OCI-LY7 (cell line): ENCODE measurements at places on chromosomes 11 and 22.
A peak's percentile ranks its signal among the peaks of the same experiment; 100 is the strongest.

DNA sequence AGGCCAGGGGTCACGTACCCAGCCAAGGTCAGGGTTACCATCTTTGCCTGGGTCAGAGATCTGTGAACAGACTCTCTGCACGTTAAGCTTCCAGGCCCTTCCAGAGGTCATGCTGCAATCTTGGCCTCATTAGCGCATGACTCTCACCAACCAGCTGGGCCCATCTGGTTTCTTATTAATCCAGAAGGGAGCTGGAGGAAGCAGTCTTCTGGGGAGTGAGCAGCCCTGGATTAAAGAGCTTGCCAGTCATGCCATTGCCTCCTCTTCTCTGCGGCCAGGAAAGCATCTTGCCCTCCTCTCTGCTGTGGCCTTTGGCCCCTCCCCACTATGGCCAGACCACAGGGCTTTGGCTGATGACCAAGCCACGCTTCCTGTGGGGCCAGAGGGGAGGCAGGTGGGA lies 57.4 kb downstream of the CHST1 start:
- no peak for DNase-seq

- no peak for DNase-seq
These were observed 118.7 kb upstream of the LARGE1 start for GRCh38 chr22:34038801-34039555.

DNA sequence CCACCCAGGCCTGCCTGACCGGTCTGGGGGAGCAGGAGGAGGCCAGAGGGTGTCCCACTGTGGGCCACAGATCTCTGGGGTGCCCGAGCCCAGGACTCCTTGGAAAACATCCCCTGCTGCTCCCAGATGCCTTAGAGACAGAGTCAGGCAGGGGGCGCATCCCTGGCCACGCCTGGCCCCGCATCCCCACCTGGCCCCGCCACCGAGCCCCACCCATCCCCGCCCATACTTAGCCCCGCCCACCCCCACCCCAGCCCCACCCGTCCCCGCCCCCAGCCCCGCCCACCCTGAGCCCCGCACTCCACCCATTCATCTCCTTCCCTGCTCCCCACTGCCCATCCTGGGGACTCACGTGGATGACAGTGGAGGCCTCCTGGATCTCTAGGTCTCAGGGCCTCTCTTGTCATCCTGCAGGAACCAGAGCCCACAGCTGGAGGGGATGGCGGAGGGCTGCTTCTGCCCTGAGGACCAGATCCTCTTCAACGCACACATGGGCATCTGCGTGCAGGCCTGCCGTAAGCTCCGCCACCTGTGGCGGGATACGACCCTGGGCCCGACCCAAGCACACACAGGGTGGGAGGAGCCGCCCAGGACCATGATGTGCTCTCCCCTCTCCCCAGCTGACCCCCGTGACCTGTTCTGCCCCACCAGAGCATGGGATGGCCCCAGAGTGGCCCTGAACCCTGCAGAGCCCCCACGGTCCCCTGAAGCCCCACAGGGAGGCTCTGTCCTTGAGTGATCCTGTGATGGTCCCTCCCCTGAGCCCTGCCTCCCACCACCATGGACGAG lies 33.6 kb downstream of the MUC5B start:
- no peak for DNase-seq

- no peak for DNase-seq
These were observed 30.7 kb upstream of the ARFGAP3 start for GRCh38 chr22:42887523-42888507.

- DNase-seq = no peak
These were observed 833 bp downstream of the SCUBE2 start for GRCh38 chr11:9090488-9091043.

GRCh38 chr11:35165030-35165422 lies 26.1 kb downstream of the CD44 start:
- DNase-seq = no peak

- DNase-seq = no peak
These were observed 62.6 kb downstream of the EFCAB6 start for GRCh38 chr22:43749473-43749872.

- no peak for DNase-seq
These were observed 1.1 kb downstream of the FEN1 start for GRCh38 chr11:61793829-61794204.

DNA sequence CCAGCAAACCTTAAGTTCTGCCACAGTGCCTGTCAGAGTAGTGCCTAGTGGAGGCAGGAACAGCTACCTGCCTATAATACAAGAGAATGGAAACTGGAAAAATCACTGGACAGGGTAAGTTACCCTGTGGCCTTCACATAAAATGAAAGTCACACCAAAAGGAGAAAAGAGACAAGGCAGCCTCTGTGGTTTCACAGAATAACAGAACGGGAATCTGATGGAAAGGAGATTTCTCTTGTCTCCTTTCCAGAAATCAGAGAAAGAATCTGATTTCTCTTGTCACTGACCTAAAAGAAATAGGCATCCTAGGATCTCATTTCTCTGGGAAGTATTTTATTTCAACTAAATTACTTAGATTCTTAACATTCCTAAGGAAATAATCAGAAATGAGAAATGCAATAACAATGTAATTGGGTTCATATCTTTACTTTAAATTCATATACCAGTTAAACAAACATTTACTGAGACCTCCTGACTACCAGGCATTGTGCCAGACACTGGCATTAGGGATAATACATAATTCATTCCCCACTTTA lies 41.6 kb downstream of the PRCP start:
- no peak for DNase-seq

- DNase-seq = no peak
These were observed 362.4 kb downstream of the JRKL start for GRCh38 chr11:96752221-96752620.

- peak; percentile 43 for DNase-seq
These were observed 12.4 kb downstream of the ADM start for GRCh38 chr11:10317151-10317755.

GRCh38 chr11:133995066-133995465 lies 38.3 kb upstream of the IGSF9B start:
- DNase-seq = no peak

GRCh38 chr11:5727691-5728090 lies 8.6 kb upstream of the OR56B1 start:
- no peak for DNase-seq

DNA sequence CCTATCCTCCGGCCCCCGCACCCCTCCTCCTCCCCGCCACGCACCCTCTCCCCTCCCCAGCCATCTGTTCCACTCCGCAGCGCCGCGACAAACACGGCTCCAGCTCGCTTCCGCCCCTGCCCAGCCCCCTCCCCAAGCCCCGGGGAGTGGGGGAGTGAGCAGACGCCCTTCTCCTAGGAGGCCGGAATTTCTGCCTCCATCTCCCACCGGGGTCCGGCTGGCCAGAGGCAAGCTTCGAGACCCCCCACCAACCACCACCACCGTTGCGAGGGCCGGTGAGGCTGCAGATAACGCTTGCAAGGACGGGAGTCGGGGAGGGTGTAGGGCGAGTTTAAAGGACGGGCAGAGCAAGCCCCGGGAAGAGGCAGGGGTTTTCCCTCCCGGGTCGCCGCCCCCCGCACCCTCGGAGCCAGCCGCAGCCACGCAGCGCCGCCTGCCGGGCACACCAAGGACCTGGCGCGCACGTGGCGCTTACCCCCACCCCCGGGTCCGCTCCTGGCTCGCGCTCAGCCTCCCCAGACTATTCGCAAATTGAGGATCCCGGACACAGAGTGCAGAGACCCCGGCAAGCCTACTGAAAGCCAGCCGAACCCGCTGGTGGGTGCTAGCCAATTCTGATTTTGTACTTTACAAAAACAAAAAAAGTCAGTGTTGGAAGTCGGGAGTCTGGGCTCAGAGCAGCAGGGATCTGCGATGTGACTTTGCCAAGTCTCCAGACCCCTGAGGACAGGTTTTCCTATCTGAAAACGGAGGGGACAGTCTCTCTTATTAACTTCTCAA lies 22.6 kb downstream of the RTN4RL2 start:
- peak; percentile 57 for DNase-seq

- no peak for DNase-seq
These were observed 9.7 kb upstream of the THY1 start for GRCh38 chr11:119432484-119433357.

DNA sequence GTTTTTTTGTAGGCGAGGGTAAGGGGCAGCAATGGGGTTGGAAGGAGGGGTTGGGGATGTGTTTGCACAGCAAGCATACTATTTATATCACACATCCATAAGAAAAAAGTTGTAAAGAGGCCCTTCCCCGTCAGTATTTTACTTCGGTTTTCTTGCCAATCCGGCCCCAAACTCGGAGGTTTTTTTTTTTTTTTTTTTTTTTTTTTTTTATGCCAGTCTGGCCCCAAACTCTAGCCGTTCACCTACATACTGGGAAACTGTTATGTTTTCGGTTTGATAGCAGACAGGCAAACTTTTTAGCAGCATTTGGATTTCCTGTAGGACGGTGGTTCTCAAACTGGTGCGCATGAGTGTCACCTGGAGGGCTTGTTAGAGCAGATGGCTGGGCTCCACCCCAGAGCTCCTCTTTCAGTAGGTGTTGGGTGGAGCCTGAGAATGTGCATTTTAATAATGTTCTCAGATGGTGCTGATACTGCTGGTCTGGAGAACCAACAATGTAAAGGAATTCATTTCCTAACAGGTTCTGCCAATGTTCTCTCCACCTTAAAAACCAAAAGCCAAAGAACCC lies 76.5 kb upstream of the ZBED5 start:
- DNase-seq = peak; percentile 8

DNA sequence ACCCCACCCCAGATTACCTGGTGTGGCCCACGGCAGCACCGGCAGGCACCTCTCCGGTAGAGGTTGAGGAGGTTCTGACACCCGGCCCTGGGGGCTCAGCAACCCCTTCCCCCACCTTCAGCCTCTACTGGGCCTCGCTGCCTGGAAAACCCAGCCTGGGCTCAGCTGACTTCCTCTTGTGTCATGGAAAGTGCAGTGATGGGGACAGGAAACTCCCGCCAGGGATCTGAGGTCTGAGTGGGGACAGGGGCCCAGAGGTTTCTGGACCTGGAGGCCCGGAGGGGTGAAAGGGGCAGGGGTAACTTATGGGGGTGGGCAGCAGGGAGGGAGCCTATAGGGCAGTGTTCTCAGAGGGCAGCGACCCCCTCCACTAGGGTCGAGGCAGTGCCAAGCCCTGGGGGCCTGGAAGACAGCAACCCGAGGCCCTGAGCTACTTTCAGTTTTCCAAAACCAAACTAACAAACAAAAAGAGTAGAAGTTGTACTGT lies 10.0 kb upstream of the CD5 start:
- no peak for DNase-seq

- no peak for DNase-seq
These were observed 1.5 kb downstream of the ME3 start for GRCh38 chr11:86670911-86671310.

GRCh38 chr11:93921695-93922468 lies 71.5 kb upstream of the VSTM5 start:
- DNase-seq = peak; percentile 30

GRCh38 chr11:84950569-84951270 lies 676.4 kb downstream of the DLG2 start:
- no peak for DNase-seq

DNA sequence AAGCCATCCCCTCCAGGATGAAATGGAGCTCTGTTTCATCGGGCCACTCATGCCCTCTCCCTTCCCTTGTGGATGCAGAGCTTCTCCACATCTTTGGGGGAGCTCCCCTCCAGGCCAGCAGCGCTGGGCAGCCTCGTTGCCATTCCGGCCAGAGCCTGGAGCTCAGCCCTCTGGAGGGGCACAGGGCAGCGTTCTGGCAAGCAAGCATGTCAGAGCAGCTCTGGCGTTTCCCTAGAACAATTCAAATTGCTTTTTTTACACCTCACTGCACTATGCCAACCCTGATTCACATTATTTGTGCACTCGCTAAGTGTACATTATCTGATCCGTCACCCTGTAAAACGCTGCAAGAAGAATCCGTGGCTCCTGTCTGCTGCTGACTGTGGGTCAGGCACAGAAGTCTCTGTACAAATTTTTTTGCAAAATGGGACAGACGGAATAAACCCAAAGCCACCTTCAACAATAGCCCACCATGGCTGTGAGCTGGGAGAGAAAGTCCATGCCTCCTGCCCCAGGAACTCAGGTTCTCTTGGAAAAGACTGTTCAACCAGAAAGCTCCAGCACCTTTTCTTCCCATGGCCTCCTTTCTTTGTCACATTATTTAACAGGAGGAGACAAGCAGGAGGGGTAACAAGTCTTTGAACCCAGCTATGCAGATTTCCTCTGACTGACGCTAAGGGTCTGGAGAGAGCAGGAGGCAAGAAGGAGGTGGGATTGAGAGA lies 139.5 kb upstream of the CADM1 start:
- no peak for DNase-seq

DNA sequence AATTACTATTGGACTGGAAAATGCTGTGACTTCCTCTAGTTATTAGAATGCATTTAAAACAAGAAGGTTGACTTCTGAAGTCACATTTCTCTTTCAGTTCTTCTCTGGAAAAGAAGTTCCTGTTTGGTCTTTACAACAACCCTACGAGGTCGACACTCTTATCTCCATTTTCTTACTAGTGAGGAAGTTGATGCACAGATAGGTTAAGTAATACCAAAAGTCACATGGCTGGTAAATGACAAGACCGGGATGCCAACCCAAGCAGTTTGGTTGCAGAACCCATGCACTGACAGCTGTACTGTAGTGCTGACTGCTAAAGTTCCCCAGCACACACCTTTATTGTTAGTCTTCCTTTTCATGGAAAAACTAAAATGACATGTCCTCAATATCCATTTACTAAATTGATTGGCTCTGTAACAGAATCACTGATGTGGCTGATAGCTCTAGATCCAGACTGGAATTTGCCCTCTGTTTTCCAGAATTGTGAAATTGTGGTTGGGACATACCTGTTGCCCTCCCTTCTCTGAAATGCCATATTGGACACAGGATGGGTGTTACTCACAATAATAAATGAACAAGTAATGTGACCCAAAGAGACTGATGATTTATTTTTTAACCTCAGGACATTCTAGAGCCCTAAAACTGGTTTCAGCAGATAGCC lies 9.4 kb upstream of the TECTA start:
- no peak for DNase-seq

DNA sequence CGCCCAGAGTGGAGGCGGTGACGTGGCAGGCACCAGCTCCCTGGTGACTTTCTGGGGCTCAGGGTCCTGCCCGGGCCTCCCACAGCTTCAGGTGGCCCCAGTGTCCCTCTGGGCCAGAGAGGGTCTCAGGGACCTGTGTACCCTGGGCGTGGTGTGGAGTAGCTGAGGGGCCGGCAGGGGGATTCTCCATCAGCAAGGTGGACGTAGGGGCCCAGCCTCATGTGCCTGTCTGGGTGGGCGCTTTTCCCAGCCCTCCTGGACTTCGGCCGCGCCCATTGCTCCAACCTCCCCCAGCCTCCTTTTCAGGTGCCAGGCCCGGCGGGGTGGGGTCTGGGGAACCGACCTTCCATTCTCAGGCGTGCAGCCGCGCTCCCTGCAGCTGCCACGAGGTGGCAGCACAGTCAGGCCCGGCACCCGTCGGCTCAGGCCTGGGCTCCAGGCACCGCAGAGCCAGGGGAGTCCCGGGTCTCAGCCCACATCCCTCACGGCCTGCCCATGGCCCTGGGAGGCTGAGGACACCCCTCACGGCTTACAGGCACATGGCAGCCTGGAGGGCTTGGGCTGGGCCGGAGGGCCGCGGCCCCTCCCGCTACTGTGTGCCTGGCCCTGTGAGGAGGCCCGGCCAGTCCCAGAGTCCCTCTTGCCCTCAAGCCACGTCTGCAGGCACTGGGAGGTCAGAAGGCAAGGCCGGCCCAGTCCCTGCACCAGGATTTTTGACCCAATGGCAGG lies 19.9 kb upstream of the MUC5B start:
- DNase-seq = peak; percentile 55
